ENCODE measurements at places on chromosomes 12 and 14.

DNA sequence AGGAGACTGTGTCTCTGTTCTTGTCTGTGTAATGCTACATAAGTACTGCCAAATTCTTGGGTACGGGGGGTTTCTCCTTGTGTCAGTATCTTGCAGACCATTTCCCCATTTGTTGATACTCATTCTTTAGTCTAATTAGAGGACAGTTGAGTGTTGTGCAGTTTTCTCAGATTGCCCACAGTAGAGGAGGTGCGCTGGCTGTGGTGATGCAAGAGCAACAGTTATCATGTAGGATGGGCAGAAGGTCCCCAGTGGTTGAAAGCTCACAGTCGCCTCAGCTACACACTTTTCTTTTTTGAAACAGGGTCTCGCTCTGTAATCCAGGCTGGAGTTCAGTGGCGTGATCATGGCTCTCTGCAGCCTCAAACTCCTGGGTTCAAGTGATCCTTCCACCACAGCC, 37.8 kb upstream of the ATP2A2 start:
- DNase-seq, result no peak

DNA sequence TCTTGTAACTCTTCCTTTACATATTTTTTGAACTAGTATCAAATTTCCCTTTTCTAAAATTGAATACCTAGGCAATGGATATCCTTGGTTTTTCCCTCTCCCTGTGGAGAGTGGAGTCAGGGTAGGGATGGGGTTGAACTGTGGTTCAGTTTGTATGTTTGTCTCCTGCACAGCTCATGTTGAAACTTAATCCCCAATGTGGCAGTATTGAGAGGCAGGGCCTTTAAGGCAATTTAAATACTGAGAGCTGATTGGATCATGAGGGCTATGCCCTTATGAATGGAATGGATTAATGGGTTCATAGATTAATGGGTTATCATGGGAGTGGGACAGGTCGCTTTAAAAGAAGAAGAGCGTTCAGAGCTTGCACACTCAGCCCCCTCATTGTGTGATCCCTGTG, 127.2 kb upstream of the RGS6 start:
- no peak for DNase-seq

DNA sequence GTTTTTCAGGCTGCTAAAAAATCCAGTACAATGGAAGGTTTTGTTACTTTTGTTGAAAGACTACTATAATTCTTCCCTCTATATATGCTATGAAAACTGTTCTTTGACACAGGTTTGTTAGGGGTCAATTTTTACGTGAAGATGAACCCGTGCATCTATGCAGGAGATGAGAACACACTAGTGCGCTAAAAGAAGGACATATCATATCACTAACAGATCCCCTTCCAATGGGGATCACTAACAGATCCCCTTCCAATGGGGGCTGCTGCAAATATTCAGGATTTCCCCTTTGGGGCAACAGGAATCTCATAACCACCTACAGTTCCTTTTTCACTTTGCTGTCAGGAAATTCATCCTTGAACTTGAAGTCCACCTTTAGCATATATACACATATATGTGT, 75.1 kb downstream of the CLMN start:
- no peak for DNase-seq

- DNase-seq, result no peak
These were observed 17.2 kb upstream of the C12orf76 start for GRCh38 chr12:110065540-110065939.

GRCh38 chr12:2563709-2564108, 231.1 kb upstream of the FKBP4 start:
- DNase-seq, result no peak

- DNase-seq, result peak; percentile 60
These were observed 6.6 kb downstream of the CARMIL3 start for GRCh38 chr14:24058260-24058950.

DNA sequence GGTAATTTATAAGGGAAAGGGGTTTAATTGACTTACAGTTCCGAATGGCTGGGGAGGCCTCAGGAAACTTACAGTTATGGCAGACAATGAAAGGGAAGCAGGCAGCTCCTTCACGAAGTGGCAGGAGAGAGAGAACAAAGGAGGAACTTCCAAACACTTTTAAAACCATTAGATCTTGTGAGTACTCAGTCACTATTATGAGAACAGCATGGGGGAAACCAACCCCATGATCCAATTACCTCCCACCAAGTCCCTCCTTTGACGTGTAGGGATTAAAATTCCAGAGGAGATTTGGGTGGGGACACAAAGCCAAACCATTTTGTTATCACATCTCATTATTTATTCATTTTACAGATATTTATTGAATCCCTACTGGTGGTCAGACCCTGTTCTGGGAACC, 822.8 kb downstream of the GALC start:
- DNase-seq, result no peak

- no peak for DNase-seq
These were observed 276.8 kb downstream of the ADGRD1 start for GRCh38 chr12:131230340-131231031.

GRCh38 chr14:105154476-105154871, 14.1 kb downstream of the JAG2 start:
- DNase-seq, result no peak

DNA sequence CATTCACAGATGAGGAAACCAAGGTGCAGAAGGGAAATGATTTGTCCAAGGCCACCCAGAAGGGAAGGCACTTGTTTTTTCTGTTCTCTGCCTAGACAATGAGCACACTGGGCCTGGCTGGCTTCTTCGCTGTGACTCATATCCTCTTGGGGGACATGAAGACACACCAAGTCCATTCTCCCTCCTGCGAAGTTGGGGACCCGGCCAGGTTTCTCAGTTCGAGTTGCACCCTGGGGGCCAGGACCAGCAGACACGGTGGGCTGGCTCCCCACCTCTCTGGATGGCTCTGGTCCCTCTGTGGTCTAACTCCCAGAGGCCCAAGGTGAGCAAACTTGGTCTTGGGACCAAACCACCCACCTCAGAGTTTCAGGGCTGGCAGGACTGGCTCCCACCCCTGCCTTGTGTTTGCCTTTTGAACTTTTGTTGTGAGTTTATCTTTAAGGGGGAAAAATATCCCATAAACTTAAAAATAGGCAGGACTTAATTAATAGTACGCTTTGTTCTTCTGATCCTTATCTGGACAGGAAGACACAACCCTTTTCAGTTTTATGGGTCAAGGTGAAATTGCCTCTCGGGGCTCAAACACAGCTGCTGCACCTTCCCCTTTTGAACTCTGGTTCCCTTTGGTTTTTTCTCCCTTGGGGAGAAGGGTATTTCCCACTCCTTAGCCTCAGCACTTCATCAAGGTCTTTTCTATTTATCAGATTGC, 9.0 kb upstream of the MLEC start:
- DNase-seq, result no peak

DNA sequence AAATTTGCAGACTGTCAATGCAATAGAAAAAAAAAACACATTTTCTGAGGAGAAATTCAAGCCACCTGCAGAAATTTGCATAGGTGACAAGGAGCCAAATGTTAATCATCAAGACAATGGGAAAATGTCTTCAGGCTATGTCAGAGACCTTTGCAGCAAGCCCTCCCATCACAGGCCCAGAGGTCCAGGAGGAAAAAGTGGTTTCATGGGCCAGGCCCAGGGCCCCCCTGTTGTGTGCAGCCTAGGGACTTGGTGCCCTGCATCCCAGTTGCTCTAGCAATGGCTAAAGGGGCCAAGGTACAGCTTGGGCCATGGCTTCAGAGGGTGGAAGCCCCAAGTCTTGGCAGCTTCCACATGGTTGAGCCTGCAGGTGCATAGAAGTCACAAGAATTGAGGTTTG, 60.6 kb downstream of the TC2N start:
- no peak for DNase-seq

DNA sequence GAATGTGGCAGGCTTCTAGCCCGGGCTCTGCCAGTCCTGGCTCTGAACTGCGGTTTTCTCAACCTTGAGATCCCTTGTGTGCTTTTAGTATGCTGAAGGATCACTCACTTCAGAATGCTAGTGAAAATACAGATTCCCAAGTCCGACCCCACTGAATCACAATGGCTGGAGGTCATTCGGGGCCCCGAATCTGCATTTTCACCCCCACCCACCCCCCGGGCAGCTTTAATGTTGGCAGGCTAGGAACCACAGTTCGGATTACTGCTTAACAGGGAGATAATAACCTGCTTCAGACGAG, 573 bp upstream of the SUSD6 start:
- no peak for DNase-seq

DNA sequence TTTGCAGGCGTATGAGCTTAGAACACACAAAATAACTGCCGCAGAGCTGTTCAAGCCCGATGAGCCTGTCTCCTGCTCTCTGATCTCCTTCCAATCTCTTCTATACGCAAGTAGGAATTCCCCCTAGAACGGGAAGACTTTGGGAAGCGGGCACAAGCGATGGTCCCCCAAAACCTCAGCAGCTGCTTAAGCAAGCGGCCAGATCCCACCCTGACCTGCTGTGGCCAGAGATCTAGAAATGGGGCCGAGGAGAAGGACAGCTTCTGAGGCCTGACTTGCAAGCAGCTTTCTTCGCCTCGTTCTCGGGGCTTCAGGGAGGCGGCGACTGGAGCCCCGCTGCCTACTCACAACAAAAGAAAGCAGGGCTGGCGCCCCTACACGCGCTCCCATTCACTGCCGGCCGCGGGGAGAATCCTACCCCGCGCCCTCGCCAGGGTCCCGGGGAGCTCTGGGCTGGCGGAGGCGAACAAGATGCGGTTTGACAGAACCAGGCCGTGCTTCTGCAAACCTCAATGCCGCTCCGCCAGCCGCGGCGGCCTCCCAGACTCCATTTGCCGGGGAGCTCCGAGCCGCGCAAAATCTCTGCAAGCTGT, 922 bp downstream of the TBX5 start:
- DNase-seq, result no peak

DNA sequence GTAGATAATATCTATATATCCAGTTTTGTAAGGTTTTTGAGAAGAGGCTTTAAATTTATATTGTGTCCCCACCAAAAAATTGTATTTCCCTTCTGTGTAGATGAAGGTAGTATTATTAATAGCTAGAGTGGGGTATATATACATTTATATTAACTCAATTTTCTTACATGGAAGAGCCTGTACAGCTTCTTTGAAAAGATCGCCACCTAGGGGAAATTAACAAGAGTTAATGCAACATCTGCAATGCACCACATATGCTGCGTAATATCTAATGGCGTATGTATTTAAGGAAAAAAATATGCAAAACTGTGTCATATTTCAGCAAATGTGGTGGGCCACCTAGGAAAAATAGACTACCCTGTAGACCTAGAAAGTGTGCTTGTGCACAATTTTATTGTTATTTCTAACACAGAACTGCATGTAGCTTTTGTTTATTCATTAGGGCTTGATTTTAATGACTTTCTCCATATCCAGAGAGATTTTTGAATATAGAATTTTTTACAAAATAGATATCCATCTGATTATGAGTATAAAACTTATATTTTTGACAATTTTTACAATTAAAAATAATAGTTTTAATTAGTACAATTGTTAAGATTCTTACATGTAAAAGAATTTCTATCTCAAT, 14.0 kb downstream of the CCER1 start:
- DNase-seq, result no peak

DNA sequence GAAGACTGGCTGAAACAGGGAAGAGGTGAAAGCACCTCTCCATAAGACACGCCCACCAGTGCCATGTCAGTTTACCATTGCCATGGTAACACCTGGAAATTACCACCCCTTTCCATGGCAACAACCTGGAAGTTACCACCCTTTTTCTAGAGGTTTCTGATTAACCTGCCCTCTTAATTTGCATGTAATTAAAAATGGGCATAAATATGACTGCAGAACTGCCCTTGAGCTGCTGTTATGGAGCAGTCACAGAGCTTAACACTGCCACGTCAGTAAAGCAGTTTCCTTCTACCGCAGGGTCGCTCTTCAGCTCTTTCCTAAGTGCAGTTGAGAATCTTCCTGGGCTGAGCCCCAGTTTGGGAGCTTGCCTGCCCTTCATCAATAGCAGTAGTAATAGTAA, 55.2 kb downstream of the RASSF3 start:
- no peak for DNase-seq

DNA sequence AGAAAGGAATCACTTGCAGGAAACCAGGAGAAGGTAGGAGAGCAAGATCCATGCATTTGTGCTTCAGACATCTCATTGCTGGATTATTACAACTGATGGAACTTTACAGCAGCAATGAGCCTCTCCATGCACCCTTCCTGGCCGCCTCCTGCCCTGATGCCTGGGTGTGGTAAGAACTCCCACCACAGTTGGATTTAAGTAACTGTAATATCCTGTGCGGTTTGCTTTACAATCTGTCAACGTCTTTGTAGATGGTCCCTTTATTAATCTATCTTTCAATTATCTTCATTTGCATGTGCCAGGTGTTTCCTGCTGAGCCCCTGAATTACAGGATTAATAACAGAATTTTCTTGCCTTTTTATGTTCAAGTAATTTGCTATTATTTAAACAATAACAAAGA, 1300.5 kb upstream of the TMEM132C start:
- no peak for DNase-seq

DNA sequence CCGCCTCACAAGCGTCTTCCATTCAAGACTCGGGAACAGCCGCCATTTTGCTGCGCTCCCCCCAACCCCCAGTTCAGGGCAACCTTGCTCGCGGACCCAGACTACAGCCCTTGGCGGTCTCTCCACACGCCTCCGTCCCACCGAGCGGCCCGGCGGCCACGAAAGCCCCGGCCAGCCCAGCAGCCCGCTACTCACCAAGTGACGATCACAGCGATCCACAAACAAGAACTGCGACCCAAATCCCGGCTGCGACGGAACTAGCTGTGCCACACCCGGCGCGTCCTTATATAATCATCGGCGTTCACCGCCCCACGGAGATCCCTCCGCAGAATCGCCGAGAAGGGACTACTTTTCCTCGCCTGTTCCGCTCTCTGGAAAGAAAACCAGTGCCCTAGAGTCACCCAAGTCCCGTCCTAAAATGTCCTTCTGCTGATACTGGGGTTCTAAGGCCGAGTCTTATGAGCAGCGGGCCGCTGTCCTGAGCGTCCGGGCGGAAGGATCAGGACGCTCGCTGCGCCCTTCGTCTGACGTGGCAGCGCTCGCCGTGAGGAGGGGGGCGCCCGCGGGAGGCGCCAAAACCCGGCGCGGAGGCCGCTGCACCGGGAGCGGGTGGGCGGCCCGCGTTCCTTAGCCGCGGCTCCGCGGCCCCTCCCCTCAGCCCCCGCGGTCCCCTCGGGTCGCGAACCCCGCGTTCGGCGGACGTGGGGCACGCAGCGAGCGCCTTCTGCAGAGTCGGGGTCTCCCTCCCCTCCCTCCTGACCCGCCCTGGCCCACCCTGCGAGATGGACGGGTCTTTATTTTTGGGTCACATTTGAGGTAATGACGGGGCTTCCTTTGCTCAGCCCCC, at the start of gene UBC:
UBC (minus strand) TSS at position 259 of the 847 bp plus-strand sequence. CDS start 879 bp downstream, outside the sequence.
- DNase-seq, result peak; percentile 91

- DNase-seq, result no peak
These were observed 31.9 kb downstream of the NOPCHAP1 start for GRCh38 chr12:105018012-105018411.

GRCh38 chr14:80239631-80240030, 28.3 kb upstream of the DIO2 start:
- DNase-seq, result no peak
